Panc1 (cell line): ENCODE measurements at places on chromosomes 12 and 14.

- H3K27ac ChIP-seq: no peak overlapping the region
- H3K36me3 ChIP-seq: no peaks in the 10 kb centered on the region; the same call in 1 of the 2 replicates
- no peak for DNase-seq
- H3K4me1 ChIP-seq: no peaks in the 10 kb centered on the region
These were observed 4.3 kb upstream of the FGD4 start for GRCh38 chr12:32395026-32395425.

- H3K4me3 ChIP-seq: no peak overlapping the region
- no peak for DNase-seq
- H3K27ac ChIP-seq: no peak overlapping the region
- H3K27me3 ChIP-seq: no peaks in the 10 kb centered on the region
- H3K36me3 ChIP-seq: no peaks in the 10 kb centered on the region
These were observed 10.5 kb downstream of the SERPINA6 start for GRCh38 chr14:94312481-94313246.

- peaks cover 5% of the 10 kb centered on the region for H3K4me1 ChIP-seq
- H3K4me3 ChIP-seq: no peak overlapping the region
- peak overlapping the region; percentile 7; the same call in 1 of the 2 replicates for H3K27ac ChIP-seq
- DNase-seq: no peak
These were observed 18.4 kb upstream of the KRT86 start for GRCh38 chr12:52255926-52256583.

GRCh38 chr12:124968656-124969055, 20.3 kb downstream of the DHX37 start:
- H3K36me3 ChIP-seq: peaks cover 6% of the 10 kb centered on the region; the same call in 1 of the 2 replicates
- H3K27ac ChIP-seq: no peak overlapping the region
- no peaks in the 10 kb centered on the region for H3K4me1 ChIP-seq
- no peaks in the 10 kb centered on the region for H3K27me3 ChIP-seq

DNA sequence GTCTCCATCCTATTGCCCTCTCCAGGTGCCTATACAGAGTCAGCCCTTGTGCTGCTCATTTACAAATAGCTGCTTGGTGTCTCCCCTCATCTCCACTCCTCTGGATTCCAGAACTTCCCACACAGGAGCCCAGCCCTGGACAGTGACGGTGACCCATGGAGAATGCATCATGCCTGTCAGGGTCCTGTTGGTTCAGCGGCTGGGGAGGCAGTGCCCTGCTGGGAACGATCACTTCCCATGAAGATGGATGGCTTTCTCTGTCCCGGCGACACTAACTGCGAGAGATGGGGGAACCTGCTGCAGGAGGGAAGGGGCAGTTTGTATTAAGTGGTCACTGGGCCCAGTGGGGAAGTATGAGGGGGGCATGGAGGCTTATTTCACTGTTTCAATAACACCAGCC, 395.0 kb upstream of the TBX3 start:
- no peaks in the 10 kb centered on the region for H3K4me1 ChIP-seq
- H3K27me3 ChIP-seq: no peaks in the 10 kb centered on the region
- no peaks in the 10 kb centered on the region for H3K36me3 ChIP-seq
- H3K4me3 ChIP-seq: no peak overlapping the region

GRCh38 chr14:29463727-29464395, 463.8 kb downstream of the PRKD1 start:
- H3K4me3 ChIP-seq: no peak overlapping the region
- H3K27ac ChIP-seq: no peak overlapping the region
- H3K27me3 ChIP-seq: no peaks in the 10 kb centered on the region
- no peaks in the 10 kb centered on the region for H3K4me1 ChIP-seq

- no peaks in the 10 kb centered on the region for H3K36me3 ChIP-seq
- no peak for DNase-seq
- no peaks in the 10 kb centered on the region for H3K27me3 ChIP-seq
- H3K4me1 ChIP-seq: peaks cover 5% of the 10 kb centered on the region; the same call in 1 of the 2 replicates
- no peak overlapping the region for H3K4me3 ChIP-seq
- no peak overlapping the region for H3K27ac ChIP-seq
These were observed 147.9 kb downstream of the ETV6 start for GRCh38 chr12:11797317-11797913.

- no peaks in the 10 kb centered on the region for H3K27me3 ChIP-seq
- H3K36me3 ChIP-seq: no peaks in the 10 kb centered on the region; the same call in 1 of the 2 replicates
- H3K4me1 ChIP-seq: no peaks in the 10 kb centered on the region
- DNase-seq: no peak
These were observed 10.2 kb upstream of the ACSM4 start for GRCh38 chr12:7293670-7294069.

GRCh38 chr14:35678403-35679028, 130.6 kb downstream of the RALGAPA1 start:
- H3K27me3 ChIP-seq: no peaks in the 10 kb centered on the region
- no peak overlapping the region for H3K27ac ChIP-seq
- no peak for DNase-seq

DNA sequence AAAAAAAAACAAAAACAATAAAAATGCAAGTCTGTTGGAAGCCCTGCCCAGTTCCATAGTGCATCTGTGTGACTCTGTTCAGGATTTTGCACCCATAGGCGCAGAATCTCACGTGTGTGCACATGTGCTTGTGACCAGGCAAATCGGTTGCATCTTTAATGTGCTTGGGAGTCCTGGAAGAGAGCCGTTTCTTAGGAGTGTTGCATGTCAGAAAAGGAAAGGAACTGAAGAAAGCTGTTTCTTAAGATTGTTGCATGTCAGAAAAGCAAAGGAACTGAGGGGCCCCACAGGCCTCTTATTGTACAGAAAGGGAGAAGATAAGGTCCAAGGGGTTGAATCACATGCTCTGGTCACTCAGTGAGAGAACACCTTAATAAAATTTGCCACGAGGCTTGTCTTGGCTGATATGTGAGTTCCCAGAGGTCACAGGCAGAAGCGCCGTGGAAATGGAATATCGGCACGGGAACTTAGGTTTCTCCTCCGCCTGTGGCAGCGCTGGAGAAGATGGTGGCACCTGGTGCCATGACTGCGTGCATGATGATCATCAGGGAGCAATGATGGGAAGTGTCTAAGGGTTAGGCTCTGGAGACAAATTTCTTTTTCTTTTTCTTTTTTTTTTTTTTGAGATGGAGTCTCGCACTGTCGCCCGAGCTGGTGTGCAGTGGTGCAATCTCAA, 90.0 kb downstream of the LRRC74A start:
- H3K36me3 ChIP-seq: no peaks in the 10 kb centered on the region
- H3K4me1 ChIP-seq: peaks cover 74% of the 10 kb centered on the region
- H3K4me3 ChIP-seq: no peak overlapping the region
- DNase-seq: no peak
- H3K27me3 ChIP-seq: no peaks in the 10 kb centered on the region

DNA sequence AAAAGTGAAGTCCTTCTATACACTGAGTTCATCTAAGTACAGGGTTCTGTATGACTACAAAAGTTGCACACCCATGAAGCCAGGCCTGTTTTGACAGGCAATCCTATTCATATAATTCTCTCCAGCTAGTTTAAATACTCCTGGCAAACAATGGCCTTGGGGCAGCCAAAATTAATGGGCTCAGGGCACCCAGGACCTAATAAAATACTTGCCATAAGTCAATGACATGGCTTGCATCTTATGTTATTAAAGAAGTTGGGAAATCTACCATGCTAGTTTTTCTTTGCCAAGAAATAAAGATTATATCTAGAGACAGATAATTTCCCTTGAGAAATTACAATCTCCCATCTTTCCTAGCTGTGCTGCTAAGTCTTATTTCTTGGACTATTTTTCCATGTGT, 11.1 kb upstream of the TMTC1 start:
- no peak overlapping the region for H3K27ac ChIP-seq
- H3K36me3 ChIP-seq: no peaks in the 10 kb centered on the region
- no peak overlapping the region for H3K4me3 ChIP-seq

DNA sequence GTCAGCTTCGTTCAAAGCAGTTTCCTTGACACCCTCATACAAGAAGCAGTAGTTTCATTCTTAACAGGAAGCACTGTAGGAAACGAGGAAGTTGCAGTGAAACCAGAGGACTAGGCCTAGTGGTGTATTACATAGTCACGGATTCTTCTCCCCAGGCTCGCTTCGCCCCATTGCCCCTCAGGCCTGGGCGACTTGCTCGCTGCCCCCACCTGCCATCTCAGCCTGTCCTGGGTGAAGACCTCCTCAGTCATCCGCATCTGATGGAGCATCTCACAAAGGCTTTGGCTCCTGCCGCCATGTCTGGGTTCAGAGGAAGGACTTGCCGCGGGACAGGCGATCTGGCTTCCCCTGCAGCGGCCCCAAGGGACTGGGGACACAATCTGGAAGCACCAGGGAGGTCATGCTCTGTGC, 93.5 kb downstream of the LMNTD1 start:
- H3K27ac ChIP-seq: no peak overlapping the region
- no peak for DNase-seq
- H3K4me3 ChIP-seq: no peak overlapping the region
- no peaks in the 10 kb centered on the region for H3K36me3 ChIP-seq
- peaks cover 11% of the 10 kb centered on the region for H3K4me1 ChIP-seq
- H3K27me3 ChIP-seq: no peaks in the 10 kb centered on the region

GRCh38 chr12:80509781-80510556, 65.9 kb downstream of the PTPRQ start:
- H3K4me1 ChIP-seq: no peaks in the 10 kb centered on the region
- DNase-seq: no peak

DNA sequence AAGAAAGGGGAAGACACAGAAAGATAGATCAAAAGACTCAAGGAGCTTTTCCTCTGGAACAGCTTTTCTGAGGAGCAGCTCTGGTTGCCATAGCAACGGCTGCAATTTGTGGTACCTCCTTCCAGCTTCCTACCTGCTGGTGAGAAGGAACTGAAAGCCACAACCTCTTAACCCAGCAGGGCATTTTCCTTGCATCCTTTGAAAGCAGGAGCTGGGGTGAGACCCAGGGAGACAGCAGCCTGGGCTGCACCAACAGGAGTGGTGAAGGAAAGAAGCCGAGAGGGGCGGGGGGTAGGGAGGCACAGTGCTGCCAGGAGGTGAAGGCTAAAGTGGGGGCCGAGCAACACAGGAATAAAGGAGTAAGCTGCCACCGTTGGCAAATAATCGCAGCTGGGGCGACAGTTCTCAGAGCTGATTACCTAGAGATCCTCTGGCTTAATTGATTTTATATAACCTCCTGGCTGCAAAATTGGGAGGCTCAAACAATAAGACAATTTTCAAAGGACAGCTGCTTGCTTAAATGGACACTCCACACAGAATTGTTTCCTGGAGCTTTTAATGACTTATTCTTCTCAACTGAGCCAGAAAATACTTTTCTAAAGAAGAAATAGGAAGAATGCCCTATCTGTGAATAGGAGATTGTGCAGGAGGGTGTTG, 129.4 kb downstream of the RPAP3 start:
- H3K36me3 ChIP-seq: no peaks in the 10 kb centered on the region
- no peak for DNase-seq
- no peaks in the 10 kb centered on the region for H3K4me1 ChIP-seq
- no peak overlapping the region for H3K4me3 ChIP-seq
- no peak overlapping the region for H3K27ac ChIP-seq

DNA sequence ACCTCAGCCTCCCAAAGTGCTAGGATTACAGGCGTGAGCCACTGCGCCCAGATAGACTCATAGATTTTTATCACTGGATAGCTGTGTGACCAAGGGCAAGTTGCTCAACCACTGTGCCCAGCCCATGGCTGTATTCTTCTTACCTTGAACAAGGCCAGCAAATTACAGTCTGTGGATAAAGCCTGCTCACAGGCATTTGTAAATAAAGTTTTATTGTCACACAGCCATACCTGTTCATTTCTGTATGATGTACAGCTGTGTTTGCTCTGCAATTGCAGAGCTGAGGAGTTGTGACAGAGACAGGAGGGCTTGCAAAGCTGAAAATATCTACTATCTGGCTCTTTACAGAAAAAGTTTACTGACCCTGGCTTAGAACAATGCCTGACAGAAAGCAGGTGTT, 35.2 kb upstream of the LHX5 start:
- H3K36me3 ChIP-seq: no peaks in the 10 kb centered on the region
- H3K4me3 ChIP-seq: no peak overlapping the region
- no peak overlapping the region for H3K27ac ChIP-seq
- H3K27me3 ChIP-seq: peaks cover 9% of the 10 kb centered on the region; the same call in 1 of the 2 replicates
- DNase-seq: no peak

DNA sequence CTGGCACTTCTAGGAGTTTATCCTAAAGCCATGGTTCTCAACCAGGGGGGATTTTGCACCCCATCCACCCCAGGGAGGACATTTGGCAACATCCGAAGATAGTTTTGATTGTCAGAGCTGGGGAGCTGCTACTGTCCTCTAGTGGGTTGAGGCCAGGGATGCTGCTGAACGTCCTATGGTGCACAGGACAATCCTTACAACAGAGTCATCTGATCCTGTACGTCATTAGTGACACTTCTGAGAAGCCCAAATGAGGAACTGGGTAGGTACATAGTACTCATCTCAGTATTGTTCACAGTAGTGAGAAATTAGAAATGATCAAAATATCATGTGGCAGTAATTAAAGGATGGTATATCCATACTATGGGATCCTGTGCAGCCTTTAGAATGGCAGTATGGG, 185.1 kb downstream of the CHST11 start:
- H3K27me3 ChIP-seq: no peaks in the 10 kb centered on the region
- H3K4me3 ChIP-seq: no peak overlapping the region
- no peak overlapping the region for H3K27ac ChIP-seq
- no peak for DNase-seq
- no peaks in the 10 kb centered on the region for H3K4me1 ChIP-seq

- no peaks in the 10 kb centered on the region; the same call in 1 of the 2 replicates for H3K27me3 ChIP-seq
- no peaks in the 10 kb centered on the region for H3K4me1 ChIP-seq
- H3K36me3 ChIP-seq: no peaks in the 10 kb centered on the region
- no peak overlapping the region for H3K4me3 ChIP-seq
- DNase-seq: no peak
- H3K27ac ChIP-seq: no peak overlapping the region
These were observed 2.6 kb upstream of the MMP19 start for GRCh38 chr12:55845361-55845760.

DNA sequence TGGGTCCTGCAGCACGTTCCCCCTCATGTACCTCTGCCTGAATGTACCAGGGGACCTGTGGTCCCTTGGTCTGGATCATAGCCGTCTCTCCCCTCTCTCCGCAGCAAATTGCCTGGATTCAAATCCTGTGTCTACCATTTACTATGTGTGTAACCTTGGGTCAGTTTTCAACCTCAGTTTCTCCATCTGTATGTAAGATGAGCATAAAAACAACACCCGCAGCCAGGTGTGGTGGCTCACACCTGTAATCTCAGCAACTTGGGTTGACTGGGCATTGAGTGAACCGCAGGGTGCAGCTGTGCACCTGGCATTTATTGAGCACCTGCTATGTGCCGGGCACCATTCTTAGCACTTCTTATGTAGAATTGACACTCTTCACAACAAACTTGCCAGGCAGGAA, 14.1 kb downstream of the CYP46A1 start:
- no peak for DNase-seq
- H3K4me3 ChIP-seq: no peak overlapping the region
- H3K27ac ChIP-seq: no peak overlapping the region

DNA sequence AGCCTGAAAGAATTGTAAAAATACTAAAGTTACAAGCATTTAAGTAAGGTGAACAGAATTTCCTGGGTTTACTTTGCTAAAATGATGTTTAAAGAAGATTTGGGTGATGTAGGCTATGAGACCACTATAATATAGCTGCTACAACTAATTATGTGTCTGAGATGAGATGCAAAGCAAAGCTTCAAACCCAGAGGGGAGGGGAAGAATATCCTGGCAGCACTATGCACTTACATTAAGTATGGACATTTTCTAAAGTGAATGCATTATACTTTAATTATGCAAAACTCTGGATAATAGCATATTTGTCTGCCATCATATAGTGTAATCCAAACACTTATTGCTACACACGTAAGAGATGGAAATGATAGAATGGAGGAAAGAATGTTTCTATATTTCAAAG, 1003.7 kb downstream of the GALC start:
- no peaks in the 10 kb centered on the region for H3K27me3 ChIP-seq
- no peak for DNase-seq
- no peaks in the 10 kb centered on the region for H3K4me1 ChIP-seq
- no peaks in the 10 kb centered on the region for H3K36me3 ChIP-seq
- H3K4me3 ChIP-seq: no peak overlapping the region
